Dermis blood vessel endothelial cell (primary cell): ENCODE measurements at places on chromosomes 6 and 20. TPM values are rescaled to one million over a fixed set of nuclear protein-coding genes. Genes with fewer than 3 reads are reported as not detected.

The SEMG1 gene
- total RNA-seq = not detected in 2 replicates

The OPRM1 gene
- total RNA-seq = not detected in 2 replicates

The LRRC73 gene
- 0.14 and 0.17 TPM in 2 replicates for total RNA-seq

The ABHD16A gene
- 60.7 and 66.9 TPM in 2 replicates for total RNA-seq

The RPN2 gene
- total RNA-seq = 247 and 405 TPM in 2 replicates

The SPDEF gene
- under 0.01 TPM in 1 of 2 replicates, not detected in the other for total RNA-seq

The LGSN gene
- total RNA-seq = not detected in 2 replicates

The CCDC170 gene
- total RNA-seq = not detected in 2 replicates

The TMEM30A gene
- total RNA-seq = 282 and 305 TPM in 2 replicates

The MAP7 gene
- total RNA-seq = 0.34 and 1.1 TPM in 2 replicates

The ANKRD66 gene
- total RNA-seq = not detected in 2 replicates

DNA sequence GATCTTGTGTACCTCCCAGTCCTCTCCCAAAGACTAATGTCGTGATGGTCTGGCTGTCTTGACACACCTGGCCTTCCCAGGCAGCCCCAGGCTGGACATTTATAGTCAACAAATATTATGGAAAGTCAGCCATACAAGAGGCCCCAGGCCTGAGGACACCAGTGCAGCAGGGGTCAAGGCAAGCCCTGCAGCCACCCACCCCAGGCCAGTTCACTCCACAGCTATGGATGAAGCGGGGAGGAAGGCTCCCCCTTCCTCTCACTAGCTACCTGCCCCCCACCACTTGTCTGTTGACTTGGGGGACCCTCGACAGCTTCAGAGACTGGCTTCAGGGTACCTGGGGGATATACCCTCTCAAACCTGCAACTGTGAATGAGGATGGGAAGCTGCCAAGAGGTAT, 132.1 kb downstream of the MRPL14 start:
- DNase-seq = no peak

DNA sequence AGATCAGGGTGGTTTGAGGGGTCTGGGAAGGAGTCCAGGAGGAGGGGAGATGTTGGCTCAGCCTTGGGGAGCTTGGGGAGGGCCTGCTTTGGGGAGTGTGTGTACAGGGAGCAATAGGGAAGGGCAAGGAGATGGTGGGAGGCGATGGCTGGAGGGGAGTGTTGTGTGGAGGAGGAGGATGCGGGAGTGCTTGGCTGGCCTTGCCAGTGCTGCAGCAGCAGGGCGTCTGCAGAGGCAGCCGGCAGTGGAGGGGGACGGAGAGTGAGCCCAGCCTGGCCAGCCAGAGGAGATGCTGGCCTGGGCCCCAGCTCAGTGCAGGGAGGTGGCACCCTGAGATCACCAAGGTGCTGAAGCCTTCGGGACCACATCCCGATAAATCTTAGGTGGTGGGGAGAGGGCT, 3.9 kb downstream of the IP6K3 start:
- DNase-seq = no peak

- peak; percentile 76 for DNase-seq
Measured at GRCh38 chr20:43187476-43188233, 2.1 kb downstream of the PTPRT start.

DNA sequence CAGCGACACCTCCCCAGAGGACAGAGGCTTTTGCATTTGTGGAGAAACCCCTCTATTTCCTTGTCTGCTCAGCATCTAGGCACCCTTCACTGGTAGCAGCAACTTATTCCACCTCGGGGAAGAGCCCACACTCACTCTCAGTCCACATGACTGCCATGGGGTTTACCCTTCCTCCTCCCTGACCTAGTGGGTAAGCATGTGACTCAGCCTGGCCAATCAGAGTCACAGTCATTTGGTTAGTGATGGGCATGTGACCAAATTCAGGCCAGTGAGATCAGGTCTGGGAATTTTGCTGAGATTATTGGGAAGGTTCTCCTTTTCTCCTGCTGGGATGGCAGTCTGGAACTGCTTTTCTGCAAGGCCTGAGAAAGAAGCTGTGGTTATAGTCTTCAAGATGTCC, 145.7 kb upstream of the PHACTR3 start:
- no peak for DNase-seq

GRCh38 chr20:61857884-61858283, 207.8 kb downstream of the TAF4 start:
- no peak for DNase-seq

DNA sequence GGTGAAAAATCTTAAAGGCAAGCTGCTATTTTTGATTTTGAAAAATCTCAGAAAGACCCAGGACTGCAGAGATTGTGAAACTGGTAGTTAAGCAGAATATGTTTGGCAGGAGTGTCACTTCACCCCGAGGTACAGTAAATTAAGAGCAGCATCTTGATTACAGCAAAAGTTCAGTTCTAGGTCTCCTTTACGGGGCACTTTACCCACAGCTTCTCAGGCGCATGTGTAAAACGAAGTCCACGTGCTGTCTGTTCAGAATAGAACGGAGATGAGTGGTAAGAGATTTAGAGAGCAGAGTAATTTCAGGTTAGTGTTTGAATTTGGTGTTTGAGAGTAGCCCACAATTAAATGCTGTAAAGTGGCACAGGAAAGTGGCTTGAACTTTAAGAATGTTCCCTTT, 84.0 kb downstream of the FARS2 start:
- DNase-seq = no peak

DNA sequence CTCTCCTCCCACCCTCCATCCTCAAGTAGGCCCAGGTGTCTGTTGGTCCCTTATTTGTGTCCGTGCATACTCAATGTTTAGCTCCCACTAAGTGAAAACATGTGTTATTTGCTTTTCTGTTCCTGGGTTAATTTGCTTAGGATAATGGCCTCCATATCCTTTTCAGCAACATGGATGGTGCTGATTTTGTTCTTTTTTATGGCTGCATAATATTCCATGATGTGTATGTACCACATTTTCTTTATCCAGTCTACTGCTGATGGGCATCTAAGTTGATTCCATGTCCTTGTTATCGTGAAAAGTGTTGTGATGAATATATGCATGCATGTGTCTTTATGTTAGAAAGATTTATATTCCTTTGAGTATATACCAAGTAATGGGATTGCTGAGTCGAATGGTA, 314.9 kb upstream of the IRAK1BP1 start:
- DNase-seq = no peak

- no peak for DNase-seq
Measured at GRCh38 chr6:140018588-140018987, 644.1 kb upstream of the CITED2 start.

DNA sequence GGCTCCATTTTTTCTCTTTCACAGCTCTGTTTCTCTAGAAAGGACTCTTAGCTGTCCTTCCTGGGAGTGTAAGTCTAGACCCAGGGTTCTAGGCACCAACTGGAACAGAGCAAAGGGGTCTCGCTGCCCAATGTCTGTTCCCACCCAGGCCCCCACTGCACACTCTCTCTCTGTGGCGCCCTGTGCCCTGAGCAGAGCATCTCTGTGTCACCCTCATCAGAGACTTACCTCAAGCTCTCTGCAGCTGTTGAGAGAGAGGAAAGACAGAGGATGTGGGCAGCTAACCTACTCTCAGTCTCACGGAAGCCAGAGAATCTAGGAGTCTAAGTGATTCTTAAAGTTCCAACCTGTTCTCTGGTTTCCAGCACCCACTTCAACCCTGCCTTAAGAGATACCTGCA, 9.5 kb downstream of the NCR2 start:
- no peak for DNase-seq

- no peak for DNase-seq
Measured at GRCh38 chr6:72739368-72739779, 117.5 kb downstream of the KCNQ5 start.

- peak; percentile 48 for DNase-seq
Measured at GRCh38 chr6:132715204-132715603, 1.3 kb upstream of the VNN1 start.

DNA sequence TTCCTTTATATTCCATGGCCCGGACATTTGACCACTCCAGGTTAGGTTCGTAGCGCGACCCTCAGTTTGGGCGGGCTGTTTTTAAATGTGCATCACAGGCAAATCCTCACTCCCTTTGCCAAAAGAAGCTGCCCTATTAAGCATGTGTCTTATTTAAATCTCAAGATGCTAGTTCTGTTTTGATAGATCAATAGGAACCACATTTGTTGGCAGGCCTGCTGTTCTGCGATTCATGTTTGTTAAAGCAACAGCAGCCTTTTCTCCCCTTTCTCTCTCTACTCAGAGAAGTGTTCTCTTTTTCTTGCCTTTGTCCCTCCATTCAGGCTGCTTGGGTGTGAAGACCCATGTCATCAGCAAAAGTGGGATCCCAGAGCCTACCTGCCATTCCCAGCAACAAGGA, 212.0 kb upstream of the SSTR4 start:
- DNase-seq = no peak

- no peak for DNase-seq
Measured at GRCh38 chr6:36226438-36227047, 30.0 kb downstream of the BRPF3 start.

- DNase-seq = no peak
Measured at GRCh38 chr20:32159766-32160221, 47.7 kb downstream of the PLAGL2 start.

GRCh38 chr6:7108964-7109836, 1.4 kb downstream of the RREB1 start:
- DNase-seq = peak; percentile 70

- DNase-seq = no peak
Measured at GRCh38 chr6:6402006-6402405, 81.5 kb upstream of the F13A1 start.
